ENCODE measurements at places on chromosomes 3 and 15. TPM values are rescaled to one million over a fixed set of nuclear protein-coding genes. Genes with fewer than 3 reads are reported as not detected.

DNA sequence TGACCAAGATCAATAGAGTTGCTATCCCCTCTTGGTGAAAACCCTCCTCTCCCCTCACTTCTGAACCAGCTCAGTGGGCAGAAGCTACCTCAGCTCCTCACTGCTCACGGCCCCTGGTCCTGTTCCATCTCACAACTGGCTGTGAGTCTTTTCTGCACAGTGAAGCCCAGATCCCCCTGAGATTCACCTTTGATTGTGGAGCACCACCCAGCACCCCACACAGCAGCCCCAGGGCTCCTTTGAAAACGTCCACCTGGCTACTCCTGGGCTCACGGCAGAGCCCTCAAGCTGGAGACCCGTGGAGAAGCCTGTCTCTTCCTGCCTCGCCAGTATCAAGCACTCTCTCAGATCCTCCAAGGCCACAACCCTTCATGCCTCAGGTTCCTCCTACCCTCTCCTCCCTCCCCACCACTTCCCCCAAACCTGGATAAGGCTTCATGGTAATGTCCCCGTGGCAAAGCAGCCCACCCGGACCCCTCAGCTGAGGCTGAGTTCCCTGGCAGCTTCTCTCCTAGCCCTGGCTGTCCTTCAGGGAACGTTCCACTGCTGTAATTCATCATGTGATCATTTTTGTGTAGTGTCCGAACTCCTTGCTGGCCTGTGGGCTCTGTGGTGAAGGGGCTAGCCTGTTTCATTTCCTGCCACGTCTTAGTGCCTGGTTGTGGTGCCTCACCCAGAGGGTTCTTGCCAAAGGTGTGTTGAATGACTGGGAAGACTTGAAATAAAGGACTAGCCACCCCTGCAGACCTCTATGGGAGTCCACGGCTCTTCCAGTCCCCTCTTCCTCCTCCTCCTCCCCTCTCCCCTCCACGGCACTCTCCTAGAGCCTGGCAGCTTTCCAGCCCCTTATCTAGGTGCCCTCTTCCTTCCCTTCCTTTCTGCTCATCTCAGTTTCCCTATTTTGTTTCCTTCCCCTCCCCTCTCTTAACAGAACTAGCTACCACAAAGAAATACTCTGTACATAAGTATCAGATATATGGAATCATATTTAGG, 44.5 kb downstream of the KY start:
- no peak for DNase-seq

- no peak for DNase-seq
These were observed 8.6 kb upstream of the RPL29 start for GRCh38 chr3:52004163-52004787.

DNA sequence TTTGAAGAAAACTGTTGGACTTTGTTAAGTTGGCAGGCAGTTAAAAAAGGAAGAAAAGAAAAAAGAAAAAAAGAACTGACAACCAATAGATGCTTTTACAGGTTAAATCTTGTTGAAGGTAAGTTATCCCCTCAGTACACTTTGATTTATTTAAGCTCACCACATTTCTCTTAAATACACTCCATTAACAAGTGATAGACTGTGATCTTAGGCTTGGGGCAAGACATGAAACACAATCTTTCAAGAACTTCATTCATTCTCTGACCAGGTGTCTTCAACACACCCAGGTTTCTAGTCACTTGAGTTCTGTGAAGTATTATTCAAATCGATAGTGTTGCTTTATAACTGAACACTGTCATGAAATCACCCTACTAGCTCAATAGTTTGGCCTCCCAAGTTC, 751.9 kb downstream of the ROBO1 start:
- no peak for DNase-seq

DNA sequence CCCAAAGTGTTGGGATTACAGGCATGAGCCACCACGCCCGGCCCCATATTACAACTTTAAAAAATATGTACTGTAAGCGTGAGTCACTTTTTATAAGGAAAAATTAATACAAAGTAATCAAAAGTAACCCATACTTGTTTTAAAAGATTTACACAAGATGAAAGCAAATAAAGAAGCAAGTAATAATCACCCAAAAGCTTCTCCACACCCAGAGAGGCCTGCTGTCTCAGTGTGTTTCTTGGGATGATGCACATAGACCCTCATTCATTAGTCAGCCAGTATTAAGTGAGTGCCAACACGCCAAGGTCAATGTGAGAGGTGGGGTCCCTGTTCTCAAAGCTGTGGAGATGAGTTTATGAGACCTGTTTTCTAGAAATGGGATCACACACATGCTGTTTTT, 12.0 kb downstream of the RPL32 start:
- DNase-seq, result no peak

- DNase-seq, result no peak
These were observed 11.7 kb upstream of the LACTB start for GRCh38 chr15:63109920-63110319.

GRCh38 chr3:29167180-29167579, 113.7 kb upstream of the RBMS3 start:
- no peak for DNase-seq

DNA sequence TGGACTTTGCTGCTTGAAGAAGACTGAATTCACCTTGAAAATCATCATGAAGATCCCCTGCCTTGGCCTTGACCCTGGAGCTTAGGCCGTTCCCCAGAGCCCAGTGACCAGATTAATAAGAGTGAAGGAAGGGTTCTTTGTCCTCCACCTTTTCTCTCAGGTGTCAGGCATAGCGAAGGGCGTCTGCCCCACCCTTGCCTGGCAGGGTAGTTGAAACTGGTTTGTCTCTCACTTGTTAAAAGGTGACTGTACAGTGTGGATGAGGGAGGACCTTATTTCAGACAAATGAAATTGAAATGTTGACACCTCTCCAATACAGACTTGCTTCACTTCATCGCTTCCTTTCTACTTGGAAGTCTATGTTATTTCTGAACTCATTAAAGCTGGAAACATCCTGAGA, 223.7 kb upstream of the BHLHE40 start:
- DNase-seq, result no peak

- DNase-seq, result no peak
These were observed 169.8 kb upstream of the ROBO1 start for GRCh38 chr3:79937567-79937966.

DNA sequence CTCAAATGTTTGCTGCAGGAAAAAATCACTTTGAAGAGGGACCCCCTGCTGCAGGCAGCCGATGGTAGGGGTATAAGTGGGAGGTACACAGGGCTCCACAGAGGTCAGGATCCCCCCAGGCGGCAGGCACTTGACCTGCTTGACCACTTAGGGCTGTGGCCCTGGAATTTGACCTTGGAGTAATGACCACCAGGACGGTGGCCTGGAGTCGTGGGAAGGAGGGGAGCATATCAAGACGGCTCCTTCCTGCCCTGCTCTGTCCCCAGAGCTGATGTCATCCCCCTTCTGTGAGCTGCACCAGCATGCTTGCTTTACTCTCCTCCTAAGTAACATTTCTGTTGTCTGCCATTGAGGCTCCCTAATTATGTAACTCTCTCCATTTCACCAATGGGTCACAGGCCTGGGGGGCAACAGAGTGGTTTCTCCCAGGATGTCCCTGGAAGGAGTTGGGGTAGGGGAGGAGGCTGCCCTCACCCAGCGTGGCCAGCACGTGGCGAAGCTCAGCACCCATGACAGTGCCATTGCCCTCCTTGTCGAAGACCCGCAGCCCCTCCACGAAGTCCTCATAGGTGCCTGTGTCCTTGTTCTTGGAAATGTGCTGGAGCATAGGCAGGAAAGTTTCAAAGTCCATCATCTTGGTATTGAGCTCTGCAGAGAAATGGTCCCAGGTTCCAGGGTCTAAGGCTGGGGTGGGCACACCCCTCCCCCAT, 4.1 kb downstream of the MYL3 start:
- no peak for DNase-seq

DNA sequence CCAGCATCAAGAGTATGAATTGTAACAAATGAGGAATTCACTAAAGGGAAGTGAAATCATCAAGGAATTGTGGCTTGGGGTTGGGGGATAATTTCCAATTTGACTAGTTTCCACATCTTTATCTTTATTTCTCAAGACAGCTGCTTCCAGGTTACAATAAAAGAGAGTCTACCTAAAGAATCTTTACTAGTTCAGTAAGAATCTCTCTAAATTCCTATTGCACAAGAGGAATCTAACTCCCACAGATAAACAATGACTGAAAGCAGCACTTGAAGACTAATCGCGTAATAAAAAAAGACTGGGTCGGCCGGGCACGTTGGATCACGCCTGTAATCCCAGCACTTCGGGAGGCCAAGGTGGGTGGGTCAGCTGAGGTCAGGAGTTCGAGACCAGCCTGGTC, 194.4 kb downstream of the KBTBD8 start:
- DNase-seq, result no peak

- no peak for DNase-seq
These were observed 45.6 kb downstream of the TLE3 start for GRCh38 chr15:70051948-70052633.

DNA sequence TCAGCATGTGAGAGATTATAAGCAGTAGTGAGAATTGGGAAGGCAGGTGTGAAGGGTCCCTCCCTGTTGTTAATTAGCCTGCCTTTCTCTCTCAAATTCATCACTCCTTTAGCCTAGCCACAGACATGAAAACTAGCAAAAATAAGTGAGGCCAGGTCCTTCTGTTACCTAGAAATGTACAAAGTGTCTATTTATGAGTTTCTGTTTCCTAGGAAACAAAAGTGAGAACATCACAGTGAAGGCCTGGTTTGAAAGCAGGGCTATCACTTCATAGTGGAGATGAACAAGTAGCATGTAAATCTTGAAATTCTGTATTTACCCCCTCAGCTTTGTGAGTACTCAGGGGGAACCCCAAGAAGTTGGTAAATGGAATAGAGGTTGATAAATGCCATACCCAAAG, 78.2 kb upstream of the UMPS start:
- DNase-seq, result no peak

DNA sequence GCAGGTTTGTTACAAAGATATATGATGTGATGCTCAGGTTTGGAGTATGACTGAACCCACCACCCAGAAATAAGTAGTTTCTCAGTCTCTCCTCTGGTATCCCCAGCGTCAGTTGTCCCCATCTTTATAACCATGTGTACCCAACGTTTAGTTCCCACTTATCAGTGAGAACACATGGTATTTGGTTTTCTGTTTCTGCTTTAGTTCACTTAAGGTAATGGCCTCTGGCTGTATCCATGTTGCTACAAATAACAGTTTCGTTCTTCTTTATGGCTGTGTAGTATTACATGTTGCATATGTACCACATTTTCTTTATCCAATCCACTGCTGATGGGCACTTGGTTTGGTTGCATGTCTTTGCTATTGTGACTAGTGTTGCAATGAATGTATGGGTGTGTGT, 132.3 kb downstream of the LMLN start:
- DNase-seq, result no peak

GRCh38 chr3:51057121-51057520, 328.0 kb upstream of the MANF start:
- no peak for DNase-seq

GRCh38 chr3:120200493-120201235, 84.4 kb downstream of the GPR156 start:
- DNase-seq, result no peak

- peak; percentile 17 for DNase-seq
These were observed 28.5 kb upstream of the CMSS1 start for GRCh38 chr3:99789011-99789721.

DNA sequence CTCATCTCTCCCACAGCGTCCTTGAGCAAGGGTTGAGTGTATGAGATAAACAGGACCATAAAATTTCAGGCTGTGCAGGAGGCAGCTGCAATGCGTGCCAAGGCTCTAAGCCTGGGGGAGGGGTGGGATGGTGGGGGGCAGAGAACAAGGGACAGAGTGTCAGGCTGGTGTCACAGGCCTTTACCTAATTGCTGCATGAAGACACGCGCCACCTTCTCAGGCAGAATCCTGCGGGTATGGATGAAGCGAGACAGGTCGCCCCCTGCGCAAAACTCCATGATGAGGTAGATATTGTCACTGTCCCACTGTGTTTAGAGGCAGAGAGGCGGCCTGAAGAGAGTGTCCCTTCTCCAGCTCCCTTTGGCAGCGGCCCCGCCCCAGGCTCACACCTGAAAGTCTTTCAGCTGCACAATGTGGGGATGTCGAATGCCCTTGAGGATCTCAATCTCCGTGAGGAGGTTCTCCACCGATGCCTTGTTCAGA, 1.0 kb downstream of the ULK3 start:
- DNase-seq, result no peak

- DNase-seq, result no peak
These were observed 251.2 kb downstream of the SLC9A9 start for GRCh38 chr3:143596957-143597642.

DNA sequence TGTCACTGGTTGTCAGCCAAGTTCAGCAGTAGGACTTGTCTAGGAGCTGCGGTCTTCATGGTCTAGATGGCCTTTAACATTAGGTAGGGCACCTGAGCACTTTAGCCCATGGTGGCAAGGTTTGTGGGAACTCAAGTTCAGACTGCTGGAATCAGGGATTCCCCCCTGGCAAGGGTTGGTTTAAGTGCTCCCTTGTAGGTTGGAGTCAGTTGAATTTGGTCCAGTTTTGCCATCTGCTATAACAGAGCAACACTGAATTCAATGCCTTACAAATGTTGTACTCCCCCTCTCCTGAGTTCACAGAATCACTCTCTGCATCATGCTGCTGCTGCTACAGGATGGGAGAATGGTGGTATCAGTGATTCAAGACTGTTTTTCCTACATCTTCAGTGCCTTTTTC, 509.3 kb downstream of the VGLL3 start:
- DNase-seq, result no peak

DNA sequence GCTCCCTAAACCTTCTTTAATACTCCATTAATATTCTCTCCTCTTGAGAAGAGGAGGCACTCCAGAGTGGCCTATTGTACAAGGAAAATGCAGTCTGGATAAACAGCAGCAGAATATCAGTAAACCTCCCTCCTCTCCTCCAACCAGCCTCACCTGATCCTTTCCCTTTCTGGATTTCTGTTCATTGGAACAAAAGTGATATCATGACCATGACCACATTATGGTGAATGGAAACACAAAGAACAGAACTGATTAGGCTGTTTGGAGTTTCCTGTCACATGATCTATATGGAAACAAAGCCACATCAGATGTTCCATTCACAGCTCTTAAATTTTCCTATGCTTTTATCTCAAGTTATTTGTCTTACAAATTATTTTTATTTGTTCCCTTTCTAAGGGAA, 14.6 kb downstream of the C2CD4B start:
- no peak for DNase-seq

- DNase-seq, result no peak
These were observed 34.1 kb downstream of the ABTB1 start for GRCh38 chr3:127706785-127707351.

DNA sequence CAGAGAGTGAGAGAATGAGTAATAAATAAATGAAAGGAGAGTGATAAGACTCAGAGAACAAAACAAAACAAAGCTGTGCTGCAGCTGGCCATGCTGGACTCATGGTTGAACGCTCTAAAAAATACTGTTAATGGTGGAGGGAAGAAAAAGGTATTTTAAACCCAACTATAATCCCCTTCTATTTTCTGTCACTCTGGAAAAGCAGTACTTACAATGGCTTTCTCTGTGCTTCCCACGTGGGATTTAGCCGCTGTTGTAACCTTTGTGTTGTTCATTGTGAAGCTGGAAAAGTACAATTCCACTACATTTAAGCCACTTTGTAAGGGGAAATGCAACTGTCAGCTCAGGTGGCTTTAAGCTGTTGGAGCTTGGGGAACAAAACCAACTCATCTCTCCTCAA, 917.7 kb downstream of the IGSF11 start:
- DNase-seq, result no peak

ZBTB20 gene
- total RNA-seq, result 5.4 TPM

PLA2G4E gene
- total RNA-seq, result not detected

SLC9A9 gene
- total RNA-seq, result 1.6 TPM

STAC gene
- not detected for total RNA-seq

SGO1 gene
- total RNA-seq, result 37.8 TPM

STRIT1 gene
- total RNA-seq, result not detected

XYLB gene
- 4.8 TPM for total RNA-seq

ACVR2B gene
- 7.8 TPM for total RNA-seq

CDHR4 gene
- total RNA-seq, result 0.22 TPM

B3GALNT1 gene
- total RNA-seq, result 1.6 TPM

AADACL2 gene
- total RNA-seq, result not detected

SMAD6 gene
- total RNA-seq, result 0.07 TPM

RASGRF1 gene
- not detected for total RNA-seq

Data from activated CD4-positive, alpha-beta memory T cell treated with anti-CD3 and anti-CD28 coated beads for 36 hours (primary cell).